ENCODE measurements at places on chromosomes 16 and 17.

GRCh38 chr16:84110527-84110926 lies 6.2 kb downstream of the MBTPS1 start:
- peak; percentile 26 for DNase-seq

DNA sequence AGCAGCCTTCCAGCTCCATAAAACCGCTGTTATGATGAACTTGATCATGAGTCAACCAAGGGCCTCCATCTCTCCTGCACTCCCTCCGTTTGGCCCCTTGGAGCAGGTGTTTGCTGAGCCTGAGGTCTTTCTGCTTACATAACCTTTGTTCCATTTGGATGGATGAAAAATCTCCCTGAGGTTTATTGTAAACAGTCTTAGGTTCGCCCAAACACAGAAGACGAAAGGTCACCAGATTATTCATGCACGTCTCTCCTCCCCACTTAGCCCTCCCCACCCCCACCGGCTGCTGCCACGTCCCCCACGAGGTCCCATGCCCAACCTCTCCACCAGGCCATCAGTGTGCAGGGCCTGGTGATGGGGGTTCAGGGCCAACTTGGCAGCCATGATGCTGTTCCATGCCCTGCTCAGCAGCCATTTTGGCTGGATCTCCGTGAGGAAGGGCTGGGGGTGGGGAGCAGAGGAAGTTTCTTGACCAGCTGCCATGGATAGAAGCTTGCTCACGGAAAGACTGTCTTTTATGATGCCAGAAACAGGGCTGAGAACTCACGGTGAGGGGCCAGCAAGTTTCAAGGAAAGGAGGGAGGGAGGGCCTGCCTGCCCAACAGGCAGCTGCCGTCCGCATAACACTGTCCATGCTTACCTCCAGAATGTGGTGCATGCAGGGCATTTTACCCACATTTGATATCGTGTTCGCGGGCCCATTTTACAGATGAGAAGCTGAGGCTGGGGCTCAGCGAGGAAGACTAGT lies 47.8 kb upstream of the FOXF1 start:
- no peak for DNase-seq

- no peak for DNase-seq
These were observed 2.6 kb upstream of the EXOSC6 start for GRCh38 chr16:70254180-70254964.

DNA sequence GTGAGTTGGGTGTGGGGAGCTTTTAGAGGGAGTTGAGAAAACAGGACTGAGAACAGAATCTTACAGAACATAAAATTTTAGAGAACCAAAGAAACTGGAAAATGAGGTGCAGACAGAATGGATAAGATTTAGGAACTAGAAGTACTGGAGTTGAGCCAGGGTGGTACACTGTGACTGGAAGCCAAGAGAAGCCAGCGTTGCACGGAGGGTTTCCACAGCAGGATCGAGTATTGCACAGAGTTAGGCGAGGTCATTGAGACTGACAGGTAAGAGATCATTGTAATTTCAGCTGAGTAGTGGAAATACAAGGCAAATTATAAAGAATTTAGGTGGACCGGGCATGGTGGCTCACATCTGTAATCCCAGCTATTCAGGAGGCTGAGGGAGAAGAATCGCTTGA lies 6.6 kb downstream of the GSDMA start:
- DNase-seq, result no peak

- DNase-seq, result no peak
These were observed 112.6 kb upstream of the LHX1 start for GRCh38 chr17:36824678-36825101.

DNA sequence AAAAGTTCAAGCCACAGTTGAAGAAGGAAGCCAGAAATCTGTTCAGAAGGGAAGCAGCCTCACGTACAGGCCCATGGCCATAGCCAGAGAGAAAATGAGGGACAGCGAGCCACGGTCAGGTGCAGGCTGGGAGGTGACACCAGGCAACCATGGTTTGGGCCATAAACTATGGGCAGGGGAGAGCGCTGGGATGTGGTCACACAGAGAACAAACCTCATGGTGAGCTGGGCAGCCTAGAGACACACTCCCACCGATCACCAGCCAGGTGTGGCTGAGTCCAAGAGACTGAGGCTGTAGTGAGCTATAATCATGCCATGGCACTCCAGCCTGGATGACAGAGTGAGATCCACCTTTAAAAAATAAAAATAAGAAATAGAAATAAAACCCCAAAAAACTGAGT lies 76.5 kb downstream of the NETO2 start:
- no peak for DNase-seq

GRCh38 chr16:22333457-22333994 lies 36.3 kb downstream of the POLR3E start:
- DNase-seq, result no peak

- DNase-seq, result no peak
These were observed 9.8 kb upstream of the CSNK1D start for GRCh38 chr17:82283208-82283749.

GRCh38 chr17:44807093-44807816 lies 22.8 kb downstream of the GJC1 start:
- DNase-seq, result no peak

DNA sequence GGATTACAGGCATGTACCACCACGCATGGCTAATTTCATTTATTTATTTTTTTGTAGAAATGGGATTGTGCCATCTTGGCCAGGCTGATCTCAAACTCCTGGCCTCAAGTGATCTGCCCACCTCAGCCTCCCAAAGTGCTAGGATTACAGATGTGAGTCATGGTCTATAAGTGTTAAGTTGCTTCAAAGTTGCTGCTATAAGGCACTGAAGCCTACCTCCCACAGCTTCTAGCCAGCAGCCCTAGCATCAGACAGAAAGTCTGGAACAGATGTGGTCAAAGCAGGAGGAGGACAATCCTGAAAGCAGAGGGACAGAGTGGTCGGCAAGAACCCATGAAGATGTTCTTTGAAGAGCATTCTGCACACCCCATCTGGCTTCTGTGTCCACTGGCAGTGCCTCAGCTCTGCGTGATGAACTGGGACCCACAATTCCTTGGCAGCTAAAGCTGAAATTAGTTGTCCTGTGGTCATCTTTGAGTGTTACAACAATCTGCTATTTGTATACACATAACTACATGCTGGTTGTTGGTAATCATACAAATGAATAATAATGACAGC lies 11.2 kb downstream of the MAP3K14 start:
- DNase-seq, result no peak

DNA sequence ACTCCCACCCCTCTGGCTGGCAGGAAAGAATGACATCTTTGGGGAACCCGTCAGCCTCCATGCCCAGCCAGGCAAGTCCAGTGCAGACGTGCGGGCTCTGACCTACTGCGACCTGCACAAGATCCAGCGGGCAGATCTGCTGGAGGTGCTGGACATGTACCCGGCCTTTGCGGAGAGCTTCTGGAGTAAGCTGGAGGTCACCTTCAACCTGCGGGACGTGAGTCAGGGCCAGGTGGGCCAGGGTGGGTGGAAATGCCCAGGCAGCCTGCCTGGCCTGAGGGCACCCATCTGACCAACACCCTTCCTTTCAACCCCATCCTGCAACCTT lies 8.1 kb upstream of the DCAF7 start:
- no peak for DNase-seq

DNA sequence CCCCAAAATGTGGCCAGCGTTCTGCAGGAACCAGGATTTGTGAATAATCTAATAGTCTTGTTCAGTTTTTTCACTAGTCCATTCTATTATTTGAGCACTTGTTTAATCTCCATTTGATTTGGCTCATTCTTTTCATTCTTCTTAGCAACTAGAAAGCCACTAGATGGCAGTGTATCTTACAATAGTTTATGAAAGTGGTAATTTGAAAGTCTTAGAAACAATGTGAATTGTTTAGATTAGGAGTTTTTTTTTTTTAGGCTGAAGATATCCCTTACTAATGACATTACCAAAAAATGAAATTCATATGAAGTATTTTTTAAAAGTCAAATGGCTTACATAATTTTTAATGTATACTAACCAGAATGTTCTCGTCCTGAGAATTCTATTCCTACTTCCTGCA lies 6.7 kb downstream of the ERI2 start:
- peak; percentile 29 for DNase-seq

- DNase-seq, result no peak
These were observed 43.0 kb upstream of the TOB1 start for GRCh38 chr17:50908860-50909764.

DNA sequence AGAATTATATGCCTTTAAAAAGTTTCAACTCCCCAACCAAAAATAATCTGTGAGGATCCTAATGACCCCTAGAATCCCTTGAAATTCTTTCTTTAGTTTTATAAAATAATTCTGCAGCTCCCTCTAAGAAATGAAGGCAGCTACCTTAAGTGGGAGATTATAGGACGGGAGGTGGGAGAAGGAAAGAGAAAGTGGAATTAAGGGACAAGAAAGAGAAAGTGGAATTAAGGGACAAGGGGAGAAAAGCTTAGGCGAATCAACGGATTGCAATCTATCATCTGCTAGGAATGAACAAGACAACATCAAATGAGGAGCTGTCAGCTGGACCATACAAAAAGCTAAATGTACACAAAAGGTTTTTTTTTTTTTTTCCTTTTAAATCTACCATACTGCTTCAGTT lies 262.0 kb downstream of the ZFHX3 start:
- no peak for DNase-seq

DNA sequence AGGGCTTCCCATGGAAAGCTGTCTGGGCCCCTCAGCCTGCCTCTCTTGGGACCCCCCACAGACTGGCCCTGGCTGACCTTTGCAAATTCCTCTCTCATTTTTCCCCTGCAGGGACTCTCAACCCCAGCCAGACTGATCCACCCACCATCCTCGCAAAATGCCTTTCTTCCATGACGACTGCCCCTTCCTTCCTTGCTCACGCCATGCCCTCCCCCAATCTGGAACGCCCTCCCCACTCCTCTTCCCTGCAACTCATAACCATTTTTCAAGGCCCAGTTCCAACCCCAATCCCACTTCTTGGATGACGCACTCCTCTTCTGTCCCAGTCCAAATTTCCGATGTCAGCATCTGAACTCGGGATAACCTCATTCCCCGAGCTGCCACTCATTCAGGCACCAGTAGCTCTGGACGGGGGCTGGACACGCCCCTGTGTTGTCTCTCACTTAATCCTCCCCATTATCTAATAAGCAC lies 1.3 kb upstream of the DNAI2 start:
- no peak for DNase-seq

GRCh38 chr17:19939993-19940721 lies 37.5 kb downstream of the AKAP10 start:
- DNase-seq, result no peak

GRCh38 chr17:69760562-69760961 lies 314.5 kb upstream of the KCNJ16 start:
- DNase-seq, result no peak

- DNase-seq, result no peak
These were observed 2.4 kb upstream of the MTMR4 start for GRCh38 chr17:58516644-58517377.

DNA sequence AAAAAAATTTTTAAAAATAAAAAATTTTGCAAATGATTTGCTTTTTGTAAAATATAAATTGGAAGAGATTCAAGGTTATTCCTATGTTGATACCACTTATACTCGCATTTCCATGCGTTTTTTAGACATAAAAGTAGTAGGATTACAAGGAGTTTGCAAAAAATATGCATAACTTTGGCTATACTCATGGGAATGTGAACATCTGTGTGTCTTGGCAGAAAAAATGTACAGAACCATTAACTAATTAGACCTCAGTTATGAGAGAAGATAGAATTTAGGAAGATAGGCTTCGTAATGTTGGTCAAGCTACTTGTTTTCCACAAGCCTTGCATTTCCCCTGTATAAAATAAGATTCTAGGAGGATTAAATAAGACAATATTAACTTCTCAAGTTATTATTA lies 61.1 kb upstream of the VPS4A start:
- no peak for DNase-seq

- DNase-seq, result no peak
These were observed 21.6 kb downstream of the PRKCB start for GRCh38 chr16:23857256-23857880.

All from GM12865 (cell line).